GM04503 (cell line): ENCODE measurements at places on chromosomes 5 and 9.
A peak's percentile ranks its signal among the peaks of the same experiment; 100 is the strongest.

GRCh38 chr9:83633255-83633654, 10.3 kb downstream of the IDNK start:
- DNase-seq = no peak

DNA sequence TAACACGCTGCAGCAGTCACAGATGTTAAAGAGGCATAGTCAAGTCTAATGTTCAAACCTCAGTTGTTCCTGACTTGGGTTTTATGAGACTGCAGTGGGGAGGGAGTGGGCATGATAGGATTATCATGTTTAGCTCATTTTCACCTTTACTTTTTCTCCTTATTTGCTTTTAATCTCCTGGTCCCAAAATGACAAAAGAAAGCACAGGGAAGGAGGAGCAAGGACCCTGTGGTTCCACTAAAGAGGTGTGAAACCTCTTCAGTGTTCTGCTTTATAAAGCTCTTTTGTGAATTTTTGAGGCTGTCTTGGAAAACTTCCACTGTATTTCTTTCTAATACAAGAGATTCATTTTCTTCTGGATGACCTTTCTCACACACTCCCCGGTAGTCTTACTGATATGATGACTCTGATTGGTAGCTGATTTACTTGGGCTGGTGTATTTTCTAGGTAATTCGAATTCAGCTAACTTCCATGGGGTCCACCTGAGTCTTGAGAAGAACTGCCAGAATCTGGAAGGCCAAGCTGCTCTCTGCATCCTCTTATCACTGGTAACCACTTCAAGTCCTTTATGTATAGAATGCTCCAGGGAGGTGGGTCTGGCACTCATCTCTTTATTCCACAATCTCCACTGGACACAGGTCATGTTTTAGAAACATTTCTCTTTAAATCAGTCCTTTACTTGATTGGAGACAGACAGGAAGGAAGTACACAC, 1364.4 kb upstream of the CDH9 start:
- no peak for DNase-seq

DNA sequence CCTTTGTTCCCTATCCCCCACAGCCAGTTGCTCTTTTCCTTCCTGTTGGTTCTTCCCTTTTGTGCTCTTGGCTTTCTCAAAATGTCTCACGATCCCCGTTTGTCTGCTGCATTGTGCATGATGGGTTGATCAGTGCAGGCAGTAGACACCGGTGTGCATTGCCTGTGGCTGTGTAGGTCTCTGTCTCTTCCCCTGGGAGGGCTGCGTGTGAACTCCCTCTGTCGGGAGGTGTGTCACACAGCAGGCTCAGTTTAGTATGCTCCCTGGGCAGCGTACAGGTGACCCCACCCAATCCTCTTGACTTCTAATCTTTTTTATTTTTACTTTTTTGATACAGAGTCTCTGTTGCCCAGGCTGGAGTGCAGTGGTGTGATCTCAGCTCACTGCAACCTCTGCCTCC, 265.3 kb downstream of the FSTL4 start:
- no peak for DNase-seq

DNA sequence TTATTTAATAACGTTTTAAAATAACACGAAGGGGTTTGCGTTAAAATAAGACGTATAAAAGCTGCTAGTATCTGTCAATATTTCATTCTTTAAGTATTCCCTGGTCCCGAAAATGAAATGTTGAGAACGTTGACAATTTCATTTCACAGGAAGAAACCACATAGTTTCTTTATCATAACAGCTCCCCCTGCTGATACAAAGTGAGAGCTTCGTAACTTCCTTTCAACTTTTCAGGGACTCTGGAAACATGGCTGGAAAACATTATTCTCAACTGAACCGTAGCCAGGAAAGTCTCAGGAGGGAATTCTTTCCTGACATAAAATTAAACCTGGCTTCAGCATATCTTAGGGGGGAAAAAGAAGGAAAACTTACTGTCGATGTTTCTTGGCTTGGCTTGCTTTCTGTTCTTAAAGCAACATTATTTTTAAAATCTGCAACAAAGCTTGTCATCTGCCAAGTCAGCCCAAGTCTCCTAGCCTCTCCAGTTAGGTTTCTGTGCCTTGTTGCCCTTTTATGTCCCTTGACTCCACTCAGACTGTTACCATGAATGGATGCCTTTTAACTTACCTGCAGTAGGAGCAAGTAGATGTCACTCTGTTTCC, 122.9 kb upstream of the DAB2 start:
- peak; percentile 37 for DNase-seq

- DNase-seq = no peak
These were observed 117.7 kb upstream of the FER start for GRCh38 chr5:108629779-108630528.

GRCh38 chr9:37174247-37174646, 53.9 kb downstream of the ZCCHC7 start:
- no peak for DNase-seq

- no peak for DNase-seq
These were observed 225.7 kb downstream of the FRMD3 start for GRCh38 chr9:83312537-83312936.

DNA sequence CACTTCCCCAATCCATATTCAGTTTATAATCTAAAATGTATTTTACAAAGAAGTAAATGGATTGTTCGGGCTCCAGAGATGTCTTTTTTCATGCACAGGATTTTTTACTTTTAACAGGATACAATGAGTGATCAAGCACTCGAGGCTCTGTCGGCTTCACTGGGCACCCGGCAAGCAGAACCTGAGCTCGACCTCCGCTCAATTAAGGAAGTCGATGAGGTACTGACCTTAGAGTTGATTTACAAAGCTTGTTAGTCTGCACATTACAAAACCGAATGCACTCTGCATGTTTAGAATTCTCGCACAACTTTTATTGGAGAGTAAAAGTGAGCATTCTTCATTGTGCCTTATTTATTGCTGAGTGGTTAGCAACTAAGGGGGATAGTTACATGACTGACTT, 65.2 kb downstream of the ERAP1 start:
- no peak for DNase-seq

- DNase-seq = no peak
These were observed 8.3 kb downstream of the KIF2A start for GRCh38 chr5:62314213-62314830.

GRCh38 chr9:127140181-127140580, 17.7 kb upstream of the ANGPTL2 start:
- no peak for DNase-seq

DNA sequence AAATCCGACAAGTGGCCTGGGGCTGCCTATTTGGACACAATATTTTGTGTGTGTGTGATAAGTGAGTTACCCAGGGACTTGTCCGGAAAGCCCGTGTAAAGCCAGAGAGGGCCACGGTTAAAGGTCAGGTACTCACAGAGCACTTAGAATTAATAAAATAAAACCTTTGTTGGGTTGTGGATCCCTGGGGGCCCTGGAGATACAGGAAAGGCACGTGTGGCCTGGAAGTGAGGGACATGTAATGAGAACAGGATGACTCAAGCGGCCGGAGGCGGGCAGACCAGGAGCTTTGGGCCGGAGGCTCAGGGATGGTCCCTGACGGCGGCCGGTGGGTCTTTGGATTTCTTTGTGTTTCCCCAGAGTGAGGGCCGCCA, 1.0 kb downstream of the DMRT2 start:
- DNase-seq = no peak

GRCh38 chr9:96061293-96061987, 185.9 kb downstream of the ERCC6L2 start:
- peak; percentile 23 for DNase-seq

DNA sequence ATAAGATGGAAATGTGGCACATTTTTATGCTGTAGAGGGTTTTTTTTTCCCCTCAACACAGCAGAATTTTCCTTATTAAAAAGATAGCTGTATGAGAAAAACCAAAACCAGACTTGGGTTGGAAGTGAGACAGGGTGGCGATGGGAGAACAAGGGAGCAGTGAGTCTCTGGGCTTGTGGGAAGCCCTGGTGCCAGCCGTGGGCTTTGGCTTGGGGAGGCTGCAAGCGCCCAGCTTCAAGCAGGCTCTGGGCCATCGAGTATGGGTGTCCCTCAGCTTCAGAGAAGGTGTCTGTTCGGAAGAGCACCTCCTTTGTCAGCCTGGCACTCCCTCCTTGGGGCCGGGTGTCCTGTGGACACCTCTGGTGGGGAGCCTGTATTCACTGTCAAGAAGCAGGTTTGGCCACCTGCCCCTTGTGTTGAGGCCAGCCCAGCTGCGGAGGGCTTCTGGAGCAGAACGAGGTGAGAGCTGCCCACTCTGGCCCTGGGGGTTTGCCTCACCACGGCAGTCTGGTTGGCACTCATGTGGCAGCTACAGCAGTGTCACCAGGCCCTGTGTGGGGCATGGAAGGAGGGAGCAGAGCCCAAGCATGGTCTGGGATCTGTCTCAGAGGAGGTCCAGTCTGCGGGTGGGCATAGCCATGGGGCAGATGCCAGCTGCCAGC, 37.6 kb upstream of the ANGPTL2 start:
- no peak for DNase-seq

GRCh38 chr9:121895818-121896544, 197.1 kb downstream of the TTLL11 start:
- DNase-seq = no peak

DNA sequence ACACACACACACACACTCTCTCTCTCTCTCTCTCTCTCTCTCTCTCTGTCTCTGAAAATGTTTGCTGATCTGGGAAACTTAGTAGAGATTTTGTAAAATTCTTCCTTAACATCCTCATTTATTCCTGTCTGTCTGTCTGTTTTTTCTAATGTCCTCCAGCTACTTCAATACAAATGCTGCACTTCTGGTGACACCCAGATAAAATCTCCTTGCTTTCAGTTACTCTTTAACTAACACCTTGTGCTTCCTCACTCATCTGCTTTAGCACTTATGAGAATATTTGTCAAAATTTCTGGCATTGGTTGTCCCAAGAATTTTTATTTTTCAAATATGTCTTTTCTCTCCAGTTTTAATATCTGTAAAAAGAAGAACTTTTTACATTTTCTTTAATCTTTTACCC, 35.0 kb upstream of the ARRDC3 start:
- DNase-seq = no peak

- DNase-seq = no peak
These were observed 1.2 kb upstream of the GABRA1 start for GRCh38 chr5:161846746-161847145.

- DNase-seq = no peak
These were observed 2.7 kb downstream of the LCN10 start for GRCh38 chr9:136740069-136740468.

- no peak for DNase-seq
These were observed 125.9 kb upstream of the ANKRD55 start for GRCh38 chr5:56358703-56359681.

- DNase-seq = no peak
These were observed 321.9 kb upstream of the TARS1 start for GRCh38 chr5:33118761-33119415.

- DNase-seq = no peak
These were observed 21.5 kb upstream of the PLEKHG4B start for GRCh38 chr5:70440-70839.

GRCh38 chr5:56737002-56737621, 78.2 kb upstream of the MAP3K1 start:
- DNase-seq = no peak

GRCh38 chr5:35908228-35908627, 30.2 kb downstream of the CAPSL start:
- no peak for DNase-seq

DNA sequence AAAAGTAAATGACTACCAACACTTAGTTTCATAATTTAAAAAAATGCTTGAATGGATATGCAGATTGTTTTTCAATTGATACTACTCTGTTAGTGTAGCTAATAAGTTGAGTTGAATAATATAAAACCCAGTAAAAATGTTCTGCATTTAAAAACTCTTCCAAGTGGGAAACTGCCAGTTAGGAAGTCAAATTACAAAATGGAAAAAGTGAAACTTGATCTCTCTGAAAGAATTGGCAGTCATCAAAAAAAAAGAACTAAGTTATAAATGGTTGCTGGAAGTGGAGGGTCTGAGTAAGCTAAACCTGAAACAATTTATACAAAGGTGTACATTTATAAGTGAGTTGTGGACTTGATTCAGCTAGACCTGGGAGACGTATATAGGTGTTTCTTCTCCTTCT, 52.4 kb downstream of the VCAN start:
- DNase-seq = no peak

DNA sequence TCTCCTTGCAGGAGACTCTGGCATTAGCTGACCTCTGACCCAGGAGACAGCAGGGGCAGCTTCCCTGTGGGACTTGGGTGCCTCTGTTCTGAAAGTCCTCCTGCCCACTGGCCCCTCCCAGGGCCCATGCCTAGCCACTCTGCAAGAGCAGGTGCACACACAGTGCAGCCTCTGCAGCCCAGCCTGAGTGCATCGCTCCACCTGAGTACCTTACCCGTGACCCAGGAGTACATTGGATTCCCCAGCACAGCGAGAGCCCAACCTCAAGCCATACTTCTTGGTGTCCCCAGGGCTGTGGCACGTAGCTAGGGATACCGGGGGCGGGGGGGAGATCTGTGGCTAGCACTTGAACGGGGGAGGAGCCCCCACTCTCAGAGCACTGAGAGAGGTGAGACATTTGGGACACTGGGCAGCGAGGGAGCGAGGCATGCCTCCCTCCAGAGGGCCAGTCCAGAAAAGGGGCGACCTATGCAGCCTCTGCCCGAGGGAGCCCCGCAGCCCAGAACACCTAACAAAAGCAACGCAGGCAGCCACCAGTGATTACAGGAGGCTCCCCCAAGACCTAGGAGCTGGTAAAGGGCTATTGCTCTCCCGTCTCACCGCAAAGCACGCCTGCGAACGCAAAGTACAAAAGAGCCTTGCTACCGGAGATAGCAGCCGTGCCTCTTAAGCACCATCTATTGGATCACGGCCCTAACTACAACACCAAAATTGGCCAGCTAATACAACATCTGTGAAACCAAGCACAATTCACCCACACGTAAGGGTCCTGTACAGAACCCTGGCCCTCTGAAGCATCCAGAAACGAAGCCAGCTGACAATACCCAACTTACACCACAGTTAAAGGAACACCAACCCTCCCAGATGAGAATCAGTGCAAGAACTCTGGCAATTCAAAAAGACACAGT, 826 bp upstream of the PRDM9 start:
- DNase-seq = no peak
